ENCODE measurements at places on chromosomes 1 and 21. TPM values are rescaled to one million over a fixed set of nuclear protein-coding genes. Genes with fewer than 3 reads are reported as not detected.

Gene SLC9A1
- total RNA-seq: 21.7 TPM

Gene RIMKLA
- total RNA-seq: 4.9 TPM

Gene ADGRL4
- 0.10 TPM for total RNA-seq

Gene HTR1D
- 3.5 TPM for total RNA-seq

Gene WDR64
- not detected for total RNA-seq

Gene TNFRSF1B
- 0.61 TPM for total RNA-seq

Gene PROX1
- total RNA-seq: 0.22 TPM

Gene NVL
- 21.9 TPM for total RNA-seq

Gene DHRS3
- 87.0 TPM for total RNA-seq

Gene STX12
- 27.6 TPM for total RNA-seq

Gene ABL2
- total RNA-seq: 22.9 TPM

Gene PDZK1IP1
- not detected for total RNA-seq

Gene SLAMF9
- not detected for total RNA-seq

Gene DNAJC6
- total RNA-seq: 9.0 TPM

Gene VSIG8
- not detected for total RNA-seq

Gene SNRNP40
- total RNA-seq: 91.8 TPM

Gene ATP1A4
- not detected for total RNA-seq

Gene JAM2
- 0.15 TPM for total RNA-seq

Gene ACTL8
- 0.69 TPM for total RNA-seq

Gene GPR52
- 0.34 TPM for total RNA-seq

Gene CDA
- total RNA-seq: 28.6 TPM

Gene TEX38
- total RNA-seq: 0.47 TPM

Gene PLXNA2
- 0.89 TPM for total RNA-seq

Gene TFF2
- not detected for total RNA-seq

Gene CR1L
- total RNA-seq: 0.15 TPM

Gene TNFSF4
- total RNA-seq: 0.89 TPM

Gene S100A12
- not detected for total RNA-seq

Gene PYGO2
- total RNA-seq: 37.2 TPM

Gene OR2T3
- total RNA-seq: not detected

Gene VASH2
- total RNA-seq: 5.7 TPM

Gene DNALI1
- total RNA-seq: 0.64 TPM

Gene KIF26B
- 0.49 TPM for total RNA-seq

Gene C4BPB
- total RNA-seq: not detected

Gene FAAH
- 24.8 TPM for total RNA-seq

Gene ZFP69B
- 0.27 TPM for total RNA-seq

Gene ANKRD13C
- 21.1 TPM for total RNA-seq

Gene FCMR
- 0.61 TPM for total RNA-seq

Gene TNFSF18
- total RNA-seq: 1.6 TPM

Gene SEC16B
- 1.2 TPM for total RNA-seq

Gene LIPI
- not detected for total RNA-seq

Gene WRAP73
- total RNA-seq: 51.4 TPM

Gene CACNA1S
- total RNA-seq: not detected

Gene SPRR2E
- not detected for total RNA-seq

Gene HSPA6
- total RNA-seq: not detected

Gene PRPF38B
- 46.4 TPM for total RNA-seq

Gene ELF3
- 200 TPM for total RNA-seq

Gene KRTAP19-5
- not detected for total RNA-seq

Gene KRTAP13-2
- total RNA-seq: not detected

Gene PDC
- total RNA-seq: not detected

Gene RGL1
- 1.3 TPM for total RNA-seq

All from HCT116 (cell line).